Smooth muscle cell of trachea (primary cell): ENCODE measurements at places on chromosomes 3 and 15. TPM values are rescaled to one million over a fixed set of nuclear protein-coding genes. Genes with fewer than 3 reads are reported as not detected.

RPP14 gene
- 8.9 and 14.7 TPM in 2 replicates for total RNA-seq

PARP3 gene
- total RNA-seq = 29.6 and 30.5 TPM in 2 replicates

UPK1B gene
- not detected in 2 replicates for total RNA-seq

FBXW12 gene
- 0.15 TPM in 1 of 2 replicates, not detected in the other for total RNA-seq

TMIE gene
- under 0.01 TPM in 1 of 2 replicates, not detected in the other for total RNA-seq

NR2F2 gene
- total RNA-seq = 23.0 and 23.9 TPM in 2 replicates

DNAJC17 gene
- 19.5 and 27.1 TPM in 2 replicates for total RNA-seq

SERINC4 gene
- total RNA-seq = 0.15 TPM in 1 of 2 replicates, not detected in the other

KBTBD13 gene
- total RNA-seq = under 0.01 and 0.17 TPM in 2 replicates

CHAC1 gene
- 9.3 and 16.9 TPM in 2 replicates for total RNA-seq

GOLGA6L7 gene
- not detected in 2 replicates for total RNA-seq

CDHR4 gene
- total RNA-seq = 0.33 TPM in 1 of 2 replicates, not detected in the other
